ENCODE measurements at places on chromosomes 12 and 14.

DNA sequence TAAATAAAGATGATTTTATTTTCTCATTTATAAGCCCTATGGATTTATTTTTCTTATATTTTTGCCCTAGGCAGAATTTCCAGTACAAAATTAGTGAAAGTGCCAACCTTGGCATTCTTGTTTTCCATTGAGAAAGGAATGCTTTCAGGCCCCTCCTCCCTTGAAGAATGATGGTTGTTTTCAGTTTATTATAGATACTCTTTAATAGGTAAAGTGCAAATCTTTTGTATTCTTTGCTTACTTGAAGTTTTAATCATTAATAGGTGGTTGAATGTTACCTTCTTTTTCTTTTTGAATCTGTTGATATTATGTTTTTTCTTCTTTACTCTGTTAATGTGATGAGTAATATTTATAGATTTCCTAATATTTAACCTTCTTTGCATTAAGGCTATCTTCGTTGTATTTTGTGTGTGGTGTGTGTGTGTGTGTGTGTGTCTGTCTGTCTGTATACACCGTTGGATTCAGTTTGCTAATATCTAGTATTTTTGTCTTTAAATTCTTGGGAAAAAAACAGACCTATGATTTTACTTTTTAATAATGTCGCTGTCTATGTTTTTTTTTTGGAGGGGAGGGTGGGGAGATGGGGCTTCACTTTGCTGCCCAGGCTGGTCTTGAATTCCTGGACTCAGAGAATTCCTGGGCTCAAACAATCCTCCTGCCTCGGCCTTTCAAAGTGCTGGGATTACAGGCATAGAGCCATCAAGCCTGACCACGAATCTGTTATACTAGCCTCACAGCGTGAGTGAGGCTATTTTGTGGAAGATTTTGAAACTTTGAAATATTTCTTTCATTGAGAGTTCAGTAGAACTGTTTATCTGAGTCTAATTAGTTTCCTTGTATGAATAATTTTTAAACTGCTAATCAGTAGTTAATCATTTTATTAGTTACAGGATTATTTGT lies 13.5 kb downstream of the SRGAP1 start:
- no peak for DNase-seq

GRCh38 chr12:48852734-48853688 lies 1.0 kb upstream of the DDX23 start:
- peak; percentile 89 for DNase-seq

GRCh38 chr14:96077983-96078624 lies 38.9 kb downstream of the C14orf132 start:
- no peak for DNase-seq

- no peak for DNase-seq
These were observed 151.5 kb downstream of the PRKCH start for GRCh38 chr14:61472801-61473376.

- no peak for DNase-seq
These were observed 7.5 kb downstream of the MMP17 start for GRCh38 chr12:131835616-131836171.

GRCh38 chr14:69572030-69572840 lies 2.4 kb downstream of the CCDC177 start:
- DNase-seq, result no peak

GRCh38 chr12:123995023-123995748 lies 22.2 kb downstream of the ZNF664 start:
- no peak for DNase-seq

GRCh38 chr12:59401862-59402261 lies 194.0 kb upstream of the SLC16A7 start:
- no peak for DNase-seq

DNA sequence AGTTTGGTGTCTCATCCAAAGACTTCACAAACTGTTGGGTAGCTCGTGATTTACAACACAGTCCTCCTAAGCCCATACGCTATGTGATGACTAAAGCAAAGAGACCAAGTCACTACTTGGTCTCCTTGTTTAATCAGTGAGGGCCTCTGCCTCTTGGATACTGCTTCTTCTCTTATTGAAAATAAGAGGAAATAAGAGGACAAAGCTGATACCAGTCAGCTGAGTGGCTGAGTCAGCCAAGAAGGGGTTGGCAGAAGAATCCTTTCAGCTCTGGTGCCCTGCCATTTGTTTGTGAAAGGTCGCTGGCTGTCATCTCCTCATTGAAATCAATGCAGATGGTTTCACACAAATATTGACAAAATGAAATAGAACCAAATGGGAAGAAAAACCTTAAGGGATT lies 67.5 kb upstream of the SLC35F4 start:
- no peak for DNase-seq

DNA sequence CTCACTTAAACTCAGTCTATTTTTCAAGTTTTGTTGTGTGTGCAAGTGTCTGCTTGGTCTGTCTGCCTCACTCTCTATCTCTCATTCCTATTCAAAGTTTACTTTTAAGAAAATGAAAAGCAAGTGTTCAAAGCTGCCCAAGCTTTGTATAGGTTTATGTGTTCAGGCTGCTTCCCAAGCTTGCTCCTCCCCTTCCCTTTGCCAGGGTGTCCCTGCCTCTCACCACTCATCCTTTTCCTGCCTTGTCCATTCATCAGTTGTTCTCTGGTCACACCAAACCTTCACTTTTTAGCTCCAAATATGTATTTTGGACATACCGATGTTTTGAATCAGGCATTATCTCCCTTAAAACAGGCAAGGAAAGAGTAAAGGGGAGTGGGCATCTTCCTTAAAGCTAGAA lies 41.3 kb downstream of the STK38L start:
- DNase-seq, result no peak

DNA sequence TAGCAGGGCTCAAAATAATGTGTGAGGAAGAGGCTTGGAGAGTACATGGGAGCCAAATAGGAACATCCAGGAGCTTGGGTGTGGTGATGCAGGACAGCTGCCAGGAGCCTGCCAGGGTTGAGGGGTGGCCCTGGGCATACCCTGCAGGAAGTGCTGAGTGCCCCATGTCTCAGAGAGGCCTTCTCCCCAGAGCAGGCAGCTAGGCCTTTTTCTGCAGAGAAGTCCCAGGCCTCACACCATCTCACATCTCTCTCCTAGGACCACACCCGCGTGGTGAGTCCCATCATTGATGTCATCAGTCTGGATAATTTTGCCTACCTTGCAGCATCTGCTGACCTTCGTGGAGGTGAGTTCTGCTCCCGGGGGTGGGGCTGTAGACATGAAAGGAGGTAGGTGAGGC lies 66.9 kb downstream of the ERH start:
- no peak for DNase-seq

DNA sequence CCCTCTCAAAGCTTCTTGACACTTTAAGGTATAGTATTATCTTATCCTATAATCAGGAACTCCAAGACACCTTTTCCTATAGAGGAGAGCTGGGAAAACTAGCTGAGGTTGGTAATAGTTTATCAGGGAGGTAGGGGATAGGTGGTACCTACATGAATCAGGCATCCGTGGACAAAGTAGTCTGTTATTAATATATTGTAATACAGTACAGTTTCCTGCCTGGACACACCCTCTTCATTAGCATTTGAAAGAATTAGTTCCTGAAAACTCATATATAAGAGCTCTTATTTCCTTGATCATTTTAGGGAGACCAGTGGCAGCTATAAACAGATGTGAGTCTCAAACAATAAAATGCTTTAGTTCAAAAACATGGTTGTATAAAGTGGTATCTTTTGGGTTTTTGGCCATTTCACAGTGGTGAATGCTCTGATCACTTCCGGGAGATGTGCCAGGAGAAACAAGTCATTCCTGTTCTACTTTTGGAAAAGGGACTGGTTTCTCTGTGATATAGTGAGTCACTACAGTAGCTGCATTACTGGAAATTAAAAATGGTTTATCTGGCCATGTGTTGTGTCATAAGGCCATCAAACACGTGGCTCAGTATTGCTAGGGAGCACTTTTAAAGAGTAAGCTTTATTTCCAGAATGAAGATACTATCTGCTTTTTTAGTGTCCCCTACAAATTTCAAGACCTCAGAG lies 98.1 kb downstream of the KLRB1 start:
- no peak for DNase-seq

- DNase-seq, result no peak
These were observed 1.1 kb upstream of the SOAT2 start for GRCh38 chr12:53101931-53102781.

- no peak for DNase-seq
These were observed 38.8 kb downstream of the HSD17B6 start for GRCh38 chr12:56801661-56802622.

- no peak for DNase-seq
These were observed 13.0 kb upstream of the NUDT14 start for GRCh38 chr14:105193916-105194782.

DNA sequence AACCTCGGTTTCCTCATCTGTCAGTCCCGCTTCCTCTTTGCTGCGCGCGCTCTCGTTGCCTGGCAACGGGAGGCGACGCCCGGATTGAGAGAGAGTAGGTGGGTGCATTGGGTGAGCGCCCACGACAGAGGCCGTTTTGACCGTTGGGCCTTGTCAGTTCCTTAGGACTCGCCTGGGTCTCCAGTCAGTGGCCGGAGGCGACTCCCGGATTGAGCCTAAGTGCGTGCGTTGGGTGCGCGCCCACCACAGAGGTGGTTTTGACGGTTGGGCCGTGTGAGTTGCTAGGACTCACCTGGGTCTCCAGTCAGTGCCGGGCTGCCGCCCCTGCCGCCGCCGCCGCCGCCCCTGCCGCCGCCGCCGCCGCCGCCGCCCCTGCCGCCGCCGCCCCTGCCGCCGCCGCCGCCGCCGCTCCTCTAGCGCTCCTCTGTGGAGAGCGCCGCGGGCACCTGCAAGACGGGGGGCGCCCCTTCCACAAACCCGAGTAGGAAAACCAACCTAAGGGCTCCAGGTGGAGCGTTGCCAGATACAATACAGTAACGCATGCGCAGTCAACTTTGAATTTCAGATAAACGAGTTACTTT lies 37.2 kb downstream of the APOBEC1 start:
- DNase-seq, result no peak

- DNase-seq, result no peak
These were observed 3.9 kb downstream of the KDM2B start for GRCh38 chr12:121576851-121577391.

GRCh38 chr12:6069437-6070093 lies 54.9 kb downstream of the VWF start:
- DNase-seq, result no peak

DNA sequence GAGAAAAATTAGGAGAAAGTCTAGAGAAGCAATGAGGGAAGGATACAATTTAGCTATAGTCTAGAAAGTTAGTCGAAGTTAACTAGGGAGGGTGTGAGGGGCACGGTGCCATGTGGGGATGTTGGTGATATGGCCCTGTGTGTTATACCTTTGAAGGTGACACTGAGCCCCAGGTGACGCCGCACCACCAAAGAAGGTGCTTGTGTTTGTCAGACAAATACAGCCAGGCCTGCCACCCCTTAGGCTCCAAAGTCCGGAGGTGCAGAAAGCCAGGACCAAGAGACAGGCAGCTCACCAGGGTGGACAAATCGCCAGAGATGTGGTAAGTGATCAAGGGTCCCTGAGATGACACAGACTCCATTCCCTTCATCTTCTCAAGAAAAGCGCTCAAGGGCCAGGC lies 1.1 kb downstream of the C1S start:
- DNase-seq, result no peak

GRCh38 chr12:113292091-113292490 lies 42.8 kb downstream of the SLC8B1 start:
- DNase-seq, result no peak

DNA sequence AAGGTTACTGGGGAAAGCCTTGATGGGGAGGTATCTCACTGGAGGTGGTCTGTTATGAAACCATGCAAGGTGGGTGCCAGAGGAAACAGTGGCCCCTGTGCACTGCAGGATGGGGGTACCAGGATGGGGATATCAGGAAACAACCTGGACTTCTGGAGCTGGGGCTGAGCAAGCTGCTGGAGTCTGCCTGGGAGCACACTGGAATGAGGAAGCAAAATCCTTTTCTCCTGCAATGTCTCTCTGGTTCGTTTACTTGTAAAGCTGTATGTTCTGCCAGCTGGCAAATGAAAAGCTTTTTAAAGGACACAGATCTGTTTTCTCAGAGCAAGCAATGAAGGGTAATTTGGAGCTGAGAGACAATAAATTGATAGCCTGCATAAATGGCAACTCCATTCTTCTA lies 23.2 kb upstream of the SERPINA1 start:
- DNase-seq, result no peak

DNA sequence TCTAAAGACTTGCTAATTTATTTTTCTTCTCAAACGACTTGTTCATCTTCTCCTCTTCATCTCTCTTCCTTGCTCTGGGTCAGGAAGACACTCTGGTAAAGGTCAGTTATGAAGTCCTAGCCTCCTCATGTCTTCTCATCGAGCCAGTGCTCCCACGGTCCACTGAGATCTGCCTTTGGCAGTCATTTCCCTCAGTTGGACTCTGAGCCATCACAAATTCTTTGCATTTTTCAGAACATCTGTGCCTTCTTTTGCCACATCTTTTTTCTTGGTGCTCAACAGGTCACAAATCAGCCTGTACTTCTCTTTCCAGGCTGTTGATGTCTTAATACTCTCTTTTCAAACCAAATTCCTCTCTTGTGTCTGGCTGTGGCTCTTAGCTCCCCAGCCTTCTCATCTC lies 49.7 kb downstream of the IGF1 start:
- DNase-seq, result no peak

GRCh38 chr14:20277409-20277808 lies 28.3 kb downstream of the TTC5 start:
- no peak for DNase-seq

GRCh38 chr12:55743406-55744339 lies 751 bp downstream of the GDF11 start:
- DNase-seq, result no peak

DNA sequence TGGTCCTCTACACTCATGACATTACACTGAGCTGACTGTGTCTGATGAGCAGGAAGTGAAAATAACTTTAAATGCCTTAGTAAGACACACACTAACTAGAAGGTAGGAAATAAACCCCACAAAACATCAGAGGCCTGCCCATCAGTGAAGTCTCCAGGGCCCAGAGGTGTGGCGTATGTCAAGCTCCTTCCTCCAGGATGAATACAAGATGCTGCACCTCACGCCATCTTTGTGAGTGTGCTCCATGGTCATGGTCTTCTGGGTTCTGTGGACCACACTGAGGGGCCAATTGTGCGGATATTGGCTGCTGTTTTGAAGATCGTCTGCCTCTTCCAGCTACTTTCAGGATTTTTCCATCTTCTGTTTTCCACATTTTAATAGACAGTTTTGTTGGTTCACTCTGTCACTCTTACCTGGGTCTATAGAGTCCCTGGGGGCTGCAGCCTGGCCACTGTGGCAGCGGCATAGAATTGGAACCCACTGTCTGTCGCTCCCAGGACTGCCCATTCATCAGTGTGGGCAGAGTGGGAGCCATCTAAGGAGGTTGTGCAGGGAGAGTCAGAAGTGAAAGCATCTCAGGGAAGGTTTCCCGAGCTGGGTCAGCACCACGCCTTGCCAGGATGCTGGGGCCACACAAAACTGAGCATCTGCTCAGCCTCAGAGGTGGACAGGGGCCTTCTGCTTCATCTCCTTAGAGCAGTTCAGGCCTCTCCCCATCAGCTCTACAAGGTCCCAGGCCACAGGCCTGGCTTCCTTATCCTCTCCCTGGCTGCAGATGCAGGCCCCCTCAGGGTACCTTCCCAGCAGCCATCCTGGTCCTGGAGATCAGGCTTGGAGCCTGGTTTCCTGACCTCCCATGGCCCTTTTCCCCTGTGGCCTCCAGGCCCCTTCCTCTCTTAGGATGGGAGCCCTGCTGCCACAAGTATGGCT lies 57.5 kb upstream of the C14orf180 start:
- DNase-seq, result no peak

Data from smooth muscle cell of the brain vasculature (primary cell).